ENCODE measurements at places on chromosomes 13 and 19.

- peak; percentile 33 for DNase-seq
These were observed 9.8 kb upstream of the ZNF544 start for GRCh38 chr19:58218899-58219298.

DNA sequence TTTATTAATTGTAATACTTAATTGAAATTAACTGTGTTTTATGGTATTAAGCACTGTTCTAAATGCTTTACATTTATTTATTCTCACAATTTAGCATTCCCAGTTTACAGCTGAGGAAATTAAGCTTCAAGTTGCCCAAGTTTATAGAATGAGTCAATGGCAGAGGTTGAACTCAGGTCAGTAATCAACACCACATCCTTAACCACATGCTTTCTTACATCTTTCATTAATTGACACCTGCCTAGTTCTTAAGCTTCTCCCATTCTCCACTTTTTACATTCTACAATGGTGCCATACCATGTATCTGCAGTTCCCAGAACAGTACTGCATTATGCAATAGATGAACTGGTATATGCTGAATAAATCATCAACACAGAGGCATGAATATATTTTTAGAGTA, 11.7 kb upstream of the RBM26 start:
- DNase-seq, result no peak

DNA sequence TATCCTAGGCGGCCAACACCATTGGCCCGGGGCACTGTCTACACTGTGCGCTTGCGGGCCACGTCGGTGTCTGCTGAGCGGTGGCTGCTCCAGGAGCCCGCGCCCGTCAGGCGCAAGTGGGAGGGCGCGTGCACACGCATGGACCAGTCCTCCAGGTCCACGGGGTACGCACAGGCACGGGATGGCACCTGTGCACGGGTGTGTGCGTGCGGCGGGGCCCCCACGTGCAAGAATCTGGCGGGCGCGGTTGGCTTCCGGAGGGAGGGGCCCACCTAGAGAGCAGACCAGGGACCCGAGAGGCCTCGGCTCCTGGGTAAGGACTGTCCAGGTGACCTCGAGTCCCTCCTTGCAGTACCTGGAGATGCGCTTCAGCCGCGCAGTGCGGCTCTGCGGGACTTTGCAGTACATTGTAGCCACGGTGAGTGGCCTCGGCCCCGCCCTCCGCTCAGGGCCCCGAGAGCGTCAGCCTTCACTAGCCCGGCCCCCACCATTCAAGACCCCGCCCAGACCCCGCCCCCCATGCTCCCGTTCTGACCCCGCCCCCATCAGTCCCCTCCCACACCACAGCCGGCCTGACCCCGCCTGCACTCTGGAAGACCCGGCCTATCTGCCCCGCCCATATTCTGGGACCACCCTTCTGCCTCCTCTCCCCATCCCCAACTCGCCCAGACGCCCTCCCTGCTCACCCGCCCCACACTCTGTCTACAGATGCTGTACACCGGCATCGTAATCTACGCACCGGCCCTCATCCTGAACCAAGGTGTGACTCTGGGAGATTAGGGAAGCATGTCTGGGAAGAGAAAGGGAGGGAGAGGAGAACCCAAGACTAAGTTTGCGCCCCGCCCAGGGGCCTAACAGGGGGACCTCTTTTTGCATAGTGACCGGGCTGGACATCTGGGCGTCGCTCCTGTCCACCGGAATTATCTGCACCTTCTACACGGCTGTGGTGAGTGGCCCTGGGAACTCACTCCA, 2.3 kb downstream of the SLC5A5 start:
- peak; percentile 60 for DNase-seq

DNA sequence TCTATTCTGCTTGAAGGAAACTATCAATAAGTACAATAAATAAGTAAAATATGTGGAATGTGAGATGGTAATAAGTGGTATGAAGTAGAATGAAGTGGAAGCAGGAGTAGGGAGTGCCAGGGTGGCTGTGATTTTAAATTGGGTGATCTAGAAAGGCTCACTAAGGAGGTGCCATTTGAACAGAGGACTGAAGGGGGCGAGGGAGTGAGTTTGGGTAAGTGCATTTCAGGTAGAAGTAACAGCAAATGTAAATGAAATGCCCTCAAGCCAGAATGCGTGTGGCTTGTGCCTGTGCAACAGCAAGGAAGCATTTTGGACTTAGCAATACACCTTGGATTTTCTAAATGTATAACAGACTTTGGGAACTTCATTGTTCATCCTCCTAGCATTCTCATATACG, 77.1 kb downstream of the CCNA1 start:
- no peak for DNase-seq

DNA sequence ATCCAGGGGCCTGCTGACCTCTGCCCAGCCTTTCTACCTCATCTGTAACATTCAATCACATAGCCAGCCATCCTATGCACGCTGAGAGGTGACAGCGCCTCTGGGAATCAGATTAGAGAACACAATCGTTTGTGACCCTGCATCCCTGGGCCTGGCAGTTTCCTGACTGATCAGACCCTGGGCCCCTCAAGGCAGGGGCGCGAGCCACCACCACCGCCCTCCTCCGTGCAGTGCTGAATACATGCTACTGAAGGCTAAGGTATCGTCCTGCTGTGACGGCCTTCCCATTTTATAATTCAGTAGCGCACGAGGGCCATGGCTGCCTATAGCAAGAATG, 1.3 kb downstream of the TMTC4 start:
- no peak for DNase-seq

- DNase-seq, result no peak
These were observed 9.7 kb upstream of the DPRX start for GRCh38 chr19:53621885-53622740.

- DNase-seq, result no peak
These were observed 1.3 kb downstream of the ALG5 start for GRCh38 chr13:36997716-36998427.

GRCh38 chr13:96490496-96490989, 400.6 kb downstream of the HS6ST3 start:
- no peak for DNase-seq

GRCh38 chr19:35715981-35716800, 1.6 kb upstream of the KMT2B start:
- DNase-seq, result peak; percentile 29

DNA sequence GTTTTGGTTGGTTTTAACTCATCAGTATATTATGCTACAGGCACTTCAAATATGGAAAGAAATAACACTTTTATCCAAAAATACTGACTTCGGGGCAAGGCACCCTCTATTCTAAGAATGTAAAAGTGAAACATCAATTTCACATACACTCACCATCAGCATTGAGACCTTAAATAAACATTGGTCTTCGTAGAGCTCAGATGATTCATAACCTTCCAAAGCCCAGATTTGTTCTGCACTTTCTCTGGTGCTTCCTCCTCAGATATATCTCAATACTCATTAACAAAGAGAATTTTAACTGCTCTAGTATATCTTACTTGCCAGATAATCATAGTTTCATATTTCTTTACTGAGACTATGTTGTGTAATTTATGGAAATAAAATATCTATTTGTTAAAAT, 794.3 kb downstream of the LIG4 start:
- no peak for DNase-seq

DNA sequence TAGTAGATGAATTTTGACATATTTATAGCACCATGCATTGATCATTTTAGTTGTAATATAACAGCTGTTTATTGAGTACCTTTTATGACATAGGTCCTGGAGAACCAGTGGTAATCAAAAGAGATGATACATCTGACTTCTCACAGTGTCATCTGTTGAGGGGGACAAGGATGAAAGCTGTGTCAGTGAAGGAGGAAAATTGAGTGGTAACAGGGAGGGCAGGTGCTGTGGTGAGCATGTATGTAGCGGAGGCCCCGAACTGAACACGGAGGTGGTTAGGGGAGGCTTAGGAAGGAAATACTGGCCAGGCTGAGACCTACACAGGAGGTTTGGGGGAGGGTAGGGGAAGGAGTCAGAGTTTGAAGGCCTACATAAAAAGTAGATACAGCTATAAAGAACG, 199.7 kb downstream of the GGACT start:
- no peak for DNase-seq

GRCh38 chr19:55832676-55833075, 877 bp upstream of the NLRP11 start:
- no peak for DNase-seq

GRCh38 chr13:48618937-48619336, 34.8 kb upstream of the CYSLTR2 start:
- DNase-seq, result no peak

DNA sequence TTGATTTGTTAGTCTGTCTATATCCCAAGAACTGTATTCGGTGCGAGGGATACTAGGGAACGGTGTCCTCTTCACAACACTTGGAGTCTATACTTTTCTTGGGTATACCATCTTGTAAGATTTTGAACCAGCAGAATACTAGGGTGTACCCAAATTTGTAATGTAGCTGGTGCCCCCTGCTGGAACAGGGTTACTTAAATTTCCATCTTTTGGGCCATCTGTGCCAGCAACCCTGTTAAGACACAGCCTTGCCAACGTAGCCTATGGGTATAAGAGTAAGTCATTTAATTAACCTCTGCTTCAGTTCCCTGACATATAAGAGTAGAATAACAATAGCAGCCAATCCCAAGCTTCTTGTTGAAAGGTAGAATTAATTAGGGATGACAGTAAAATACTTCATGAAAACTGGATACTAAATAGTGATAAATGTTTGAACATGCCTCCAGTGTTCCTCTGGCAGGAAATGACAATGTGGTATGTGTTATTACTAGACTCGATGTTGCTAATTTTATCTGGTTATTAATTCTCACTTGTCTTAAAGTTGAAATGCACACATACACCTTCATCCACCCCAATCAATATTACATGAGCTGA, 607.6 kb downstream of the FGF9 start:
- DNase-seq, result peak; percentile 46

- no peak for DNase-seq
These were observed 1.2 kb upstream of the SPATA13 start for GRCh38 chr13:24159357-24159756.

GRCh38 chr19:13748169-13748828, 16.0 kb upstream of the MRI1 start:
- DNase-seq, result no peak

- DNase-seq, result no peak
These were observed 1.2 kb downstream of the RABAC1 start for GRCh38 chr19:41957838-41958366.

DNA sequence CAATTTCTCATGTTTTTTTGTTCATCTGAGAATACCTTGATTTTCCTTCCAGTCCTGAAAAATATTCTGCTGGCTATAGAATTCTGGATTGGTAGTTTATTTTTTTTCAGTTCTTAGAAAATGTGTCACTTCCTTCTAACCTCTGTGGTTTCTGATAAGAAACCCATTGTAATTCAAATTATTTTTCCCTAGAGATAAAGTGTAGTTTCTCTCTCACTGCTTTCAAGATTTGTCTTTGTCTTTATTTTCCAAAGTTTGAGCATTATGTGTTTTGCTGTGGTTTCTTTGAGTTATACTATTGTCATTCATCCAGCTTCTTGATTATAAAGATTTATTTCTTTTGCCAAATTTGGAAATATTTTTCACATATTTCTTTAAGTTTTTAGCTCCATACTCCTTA, 324.0 kb upstream of the SPRY2 start:
- no peak for DNase-seq

Data from T-helper 1 cell (primary cell).